ENCODE measurements at places on chromosomes 2 and 18.

GRCh38 chr2:215430528-215431187, 5.2 kb downstream of the FN1 start:
- no peak for DNase-seq

DNA sequence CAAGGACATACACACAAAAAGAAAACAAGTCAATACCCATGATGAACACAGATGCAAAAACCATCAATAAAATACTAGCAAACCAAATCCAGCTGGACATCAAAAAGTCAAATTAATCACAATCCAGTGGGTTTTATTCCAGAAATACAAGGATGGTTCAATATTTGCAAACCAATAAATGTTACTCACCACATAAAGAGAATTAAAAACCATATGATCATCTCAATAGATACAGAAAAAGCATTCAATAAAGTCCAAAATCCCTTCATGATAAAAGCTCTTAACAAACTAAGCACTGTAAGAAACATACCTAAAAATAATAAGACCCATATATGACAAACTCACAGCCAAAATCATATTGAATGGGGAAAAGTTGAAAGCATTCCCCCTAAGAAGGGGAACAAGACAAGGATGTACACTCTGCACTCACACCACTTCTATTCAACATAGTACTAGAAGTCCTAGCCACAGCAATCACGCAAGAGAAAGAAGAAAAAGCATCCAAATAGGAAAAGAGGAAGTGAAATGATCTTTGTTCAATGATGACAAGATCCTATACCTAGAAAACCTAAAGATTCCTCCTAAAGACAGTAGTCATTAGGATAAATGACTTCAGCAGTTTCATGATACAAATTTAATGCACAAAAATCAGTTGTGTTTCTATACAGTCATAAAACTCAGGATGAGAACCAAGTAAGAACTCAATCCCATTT, 62.6 kb downstream of the TRAPPC8 start:
- no peak for DNase-seq

- no peak for DNase-seq
Observed at GRCh38 chr2:144452169-144452988, 67.5 kb downstream of the ZEB2 start.

GRCh38 chr2:77021161-77021560, 501.0 kb downstream of the LRRTM4 start:
- no peak for DNase-seq

DNA sequence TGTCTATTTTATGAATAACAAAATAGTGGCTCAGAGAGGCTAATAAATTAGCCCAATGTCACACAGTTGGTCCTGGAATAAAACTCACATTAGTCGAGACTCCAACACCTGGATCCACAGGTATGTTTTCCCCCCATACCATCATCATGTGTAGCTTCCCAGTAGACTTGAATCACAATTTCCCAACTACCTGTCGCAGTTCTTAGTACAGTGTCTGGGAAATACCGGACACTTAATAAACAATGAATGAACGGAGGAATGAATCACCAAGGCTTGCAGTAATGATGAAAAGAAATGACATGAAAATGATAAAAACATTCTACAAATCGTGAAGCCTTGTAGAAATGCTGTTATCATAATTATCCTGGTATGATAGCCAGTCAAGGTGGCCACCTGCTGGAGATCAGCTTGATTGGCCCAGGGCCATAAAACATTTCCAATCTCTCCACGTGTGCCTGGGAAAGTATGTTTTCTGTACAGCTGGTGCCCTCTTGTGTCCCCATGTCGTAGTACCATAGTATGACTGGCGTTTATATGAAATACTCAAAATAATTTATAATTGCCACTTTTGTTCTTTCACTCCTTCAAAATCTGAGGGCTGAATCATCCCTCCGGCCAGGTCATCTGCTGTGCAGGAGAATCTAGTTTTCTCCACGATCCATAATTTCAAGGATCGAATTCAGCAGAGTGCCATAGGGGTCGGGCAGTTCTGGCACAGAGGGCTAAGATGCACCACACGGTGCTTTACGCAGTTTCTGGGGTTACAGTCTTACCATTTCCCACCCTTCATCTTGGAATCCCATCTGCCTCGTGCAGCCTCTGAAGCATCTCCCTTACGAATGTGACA, 95.4 kb downstream of the LAMA1 start:
- peak; percentile 88 for DNase-seq

GRCh38 chr18:48605408-48605845, 66.6 kb downstream of the CTIF start:
- no peak for DNase-seq

GRCh38 chr18:22230471-22230945, 61.1 kb downstream of the GATA6 start:
- no peak for DNase-seq

DNA sequence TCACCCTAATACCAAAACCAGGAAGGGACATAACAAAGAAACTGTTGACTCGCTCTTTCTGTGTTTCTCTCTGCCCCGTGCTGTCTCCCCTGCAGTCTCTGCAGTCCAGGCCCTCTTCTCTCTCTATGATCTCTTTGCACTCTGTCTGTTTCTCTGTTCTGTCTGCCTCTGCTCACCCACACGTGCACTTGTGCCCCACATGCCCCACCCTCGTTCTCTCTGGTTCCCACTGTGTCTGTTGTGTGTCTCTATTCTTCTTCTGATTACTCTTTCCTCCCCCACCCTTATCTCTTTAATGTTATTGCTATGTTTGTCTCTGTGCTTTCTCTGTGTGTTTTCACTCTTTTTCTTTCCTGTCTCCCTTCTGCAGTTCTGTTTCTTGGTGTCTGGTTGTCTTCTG, 54.0 kb downstream of the NAT8 start:
- peak; percentile 3 for DNase-seq

DNA sequence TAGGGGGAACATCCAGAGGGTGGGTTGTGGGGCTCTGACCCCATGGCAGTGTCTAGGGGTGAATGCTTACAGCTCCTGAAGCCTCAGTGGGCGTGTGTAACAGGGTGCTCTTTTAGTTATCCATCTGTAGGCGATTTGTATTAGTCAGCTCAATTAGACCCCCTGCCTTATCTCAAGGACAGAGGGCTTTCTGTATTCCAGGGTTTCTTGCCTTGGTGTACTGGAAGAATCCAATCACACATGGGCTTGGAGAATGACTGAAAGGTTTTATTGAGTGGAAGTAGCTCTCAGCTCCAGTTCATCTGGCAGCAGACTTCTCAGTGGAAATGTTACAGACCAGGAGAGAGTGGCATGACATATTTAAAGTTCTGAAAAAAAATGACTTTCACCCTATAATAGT, 334.0 kb upstream of the GCFC2 start:
- DNase-seq, result no peak

- no peak for DNase-seq
Observed at GRCh38 chr18:37222999-37223378, 342.6 kb downstream of the CELF4 start.

Measured in NCI-H2081 treated with DMSO at 0.1 percent for 48 hours (cell line).